ENCODE measurements at places on chromosomes 3 and 15.
A peak's percentile ranks its signal among the peaks of the same experiment; 100 is the strongest.

DNA sequence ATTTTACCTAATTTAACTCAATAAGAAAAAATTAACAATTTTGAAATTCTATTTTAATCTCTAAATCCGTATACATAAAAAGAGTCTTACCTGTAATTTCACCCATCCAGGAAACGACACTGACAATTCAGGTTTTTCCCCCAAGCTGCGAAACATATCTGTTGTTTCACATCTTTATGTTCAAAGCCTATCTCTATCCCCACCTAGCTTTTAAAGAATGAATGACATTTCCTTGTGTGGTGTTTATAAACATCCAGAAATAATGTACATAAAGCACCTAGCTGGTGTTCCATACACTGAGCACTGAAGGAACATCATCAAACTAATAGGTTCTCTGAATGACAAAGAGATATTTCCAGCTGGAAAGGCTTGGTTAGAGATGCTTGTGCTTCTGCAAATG is 867.8 kb downstream of the SQOR start:
- no peak for DNase-seq

DNA sequence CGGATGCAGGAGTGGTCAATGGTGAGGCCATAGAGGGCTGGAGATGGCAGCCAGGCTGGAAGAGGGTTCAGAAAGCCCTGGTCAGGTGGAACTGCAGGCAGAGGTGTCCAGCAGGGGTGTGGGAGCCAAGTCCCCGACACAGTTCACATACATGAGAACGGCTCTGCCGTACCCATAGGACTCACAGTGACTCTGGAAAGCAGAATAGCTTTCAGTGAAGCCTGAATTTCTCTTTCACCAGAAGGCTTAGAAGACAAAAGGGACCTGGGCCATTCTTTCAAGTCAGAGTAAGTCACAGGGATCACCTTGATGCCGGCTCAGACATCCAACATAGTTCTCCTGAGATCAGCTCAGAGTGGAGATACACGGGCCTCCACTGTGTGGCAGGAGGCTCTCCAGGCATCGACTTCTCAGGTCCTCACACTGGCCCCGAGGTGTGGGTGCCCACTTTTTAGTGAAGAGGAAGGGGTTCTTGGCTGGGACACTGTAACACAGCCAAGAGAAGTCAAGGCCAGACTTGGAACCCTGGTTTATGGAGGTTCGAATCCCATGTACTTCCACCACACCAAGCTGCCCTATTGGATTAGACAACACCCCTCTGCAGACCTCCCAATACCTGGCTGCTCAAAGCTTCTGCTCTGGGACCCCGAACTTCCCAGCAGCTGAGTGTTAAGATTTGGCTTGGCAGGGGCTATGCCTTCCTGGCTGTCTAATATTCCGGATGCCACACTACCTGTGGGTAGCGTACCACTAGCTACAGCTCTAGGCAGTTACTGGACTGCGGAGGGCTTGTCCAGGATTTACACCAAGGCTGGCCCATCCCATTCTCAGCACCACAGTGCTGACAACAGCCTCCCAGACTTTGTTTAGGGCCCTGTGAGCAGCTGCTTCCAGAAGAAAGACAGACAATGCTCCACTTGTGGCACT is 40.4 kb upstream of the RAB6B start:
- no peak for DNase-seq

GRCh38 chr15:62698646-62699045 is 343.9 kb upstream of the TPM1 start:
- DNase-seq, result no peak

DNA sequence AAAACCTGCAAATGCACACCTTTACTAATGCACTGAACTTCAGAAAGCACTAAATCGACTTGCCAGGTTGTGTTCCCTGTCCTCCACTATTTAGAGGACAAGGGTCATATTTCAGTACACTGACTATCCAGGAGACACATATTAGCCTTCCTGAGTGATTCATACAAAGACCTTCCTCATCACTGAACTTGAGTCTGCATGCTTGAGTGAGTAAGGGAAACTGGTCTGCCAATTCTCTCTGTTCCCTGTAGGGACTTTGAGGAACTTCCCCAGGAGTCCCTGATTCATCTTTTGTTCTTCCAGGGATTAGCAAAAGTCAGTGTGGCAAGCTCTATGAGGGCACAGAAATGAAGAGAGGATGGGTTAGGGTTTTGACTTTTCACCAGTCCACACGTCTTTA is 565.9 kb downstream of the PDCD6IP start:
- peak; percentile 85 for DNase-seq

DNA sequence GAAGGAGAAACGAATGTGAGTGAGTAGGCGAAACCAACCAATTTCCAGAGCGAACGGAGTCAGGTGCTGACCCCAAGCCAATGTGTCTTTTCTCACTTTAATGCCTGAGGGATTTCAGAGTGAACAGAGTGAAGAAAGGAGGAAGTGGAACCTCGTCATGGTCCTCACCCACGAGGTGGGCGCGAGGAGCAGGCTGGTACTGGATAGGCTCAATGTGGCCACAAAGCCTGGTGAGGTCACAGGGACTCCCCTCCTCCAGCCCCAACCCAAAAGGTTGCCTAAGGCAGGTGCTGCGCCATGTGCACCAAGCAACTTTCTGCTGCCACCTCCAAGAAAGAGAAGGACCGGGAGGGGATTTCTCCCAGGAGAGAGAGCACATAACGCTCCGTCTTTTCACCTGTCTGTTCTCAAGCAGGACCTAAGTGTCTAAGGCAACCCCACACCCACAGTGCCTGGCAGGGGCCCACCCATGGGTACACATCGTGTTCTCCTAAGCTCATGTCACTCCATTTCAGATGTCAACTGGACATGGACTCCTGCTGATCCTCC is 3.8 kb downstream of the NRROS start:
- DNase-seq, result peak; percentile 97

DNA sequence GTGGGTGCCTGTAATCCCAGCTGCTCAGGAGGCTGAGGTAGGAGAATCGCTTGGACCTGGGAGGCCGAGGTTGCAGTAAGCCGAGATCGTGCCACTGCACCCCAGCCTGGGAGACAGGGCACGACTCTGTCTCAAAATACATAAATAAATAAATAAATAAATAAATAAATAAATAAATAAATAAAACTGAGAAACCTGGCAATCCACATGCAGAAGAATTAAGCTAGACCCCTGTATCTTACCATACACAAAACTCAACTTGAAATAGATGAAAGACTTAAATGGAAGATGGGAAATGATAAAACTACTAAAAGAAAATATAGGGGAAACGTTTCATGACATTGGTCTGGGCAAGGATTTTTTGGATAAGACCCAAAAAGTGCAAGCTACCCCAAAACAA is 58.0 kb downstream of the ATP13A4 start:
- no peak for DNase-seq

DNA sequence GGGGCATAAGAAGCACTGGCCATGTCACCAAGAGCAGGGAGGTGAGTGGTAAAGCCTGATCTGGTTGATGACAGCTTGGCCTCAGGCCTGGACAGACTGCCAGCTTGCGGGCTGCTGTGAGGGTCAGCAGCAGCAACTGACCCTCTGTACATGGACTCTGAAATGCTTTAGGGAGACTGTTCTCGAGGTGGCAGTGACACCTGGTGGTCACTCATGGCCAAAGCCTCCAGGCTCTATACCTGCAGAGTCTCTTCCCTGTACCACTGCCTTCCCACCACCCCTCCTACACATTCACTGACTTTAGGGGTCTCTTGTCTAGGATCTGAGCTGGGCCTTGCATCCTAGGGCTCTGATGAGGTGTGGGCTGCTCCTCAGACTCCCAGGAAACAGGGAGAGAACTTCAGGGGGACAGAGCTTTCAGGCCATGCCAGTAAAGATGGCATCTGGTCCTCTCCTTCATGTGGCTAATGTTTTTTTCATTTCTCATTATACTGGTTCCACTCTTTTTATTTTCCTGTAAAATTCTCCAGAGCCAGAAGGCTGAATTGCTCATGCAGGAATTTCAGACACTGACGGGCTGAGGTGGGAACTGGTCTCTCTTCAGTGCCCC is 17.2 kb upstream of the TIMP4 start:
- DNase-seq, result peak; percentile 53

GRCh38 chr15:34160735-34161134 is 49.2 kb downstream of the KATNBL1 start:
- DNase-seq, result no peak

DNA sequence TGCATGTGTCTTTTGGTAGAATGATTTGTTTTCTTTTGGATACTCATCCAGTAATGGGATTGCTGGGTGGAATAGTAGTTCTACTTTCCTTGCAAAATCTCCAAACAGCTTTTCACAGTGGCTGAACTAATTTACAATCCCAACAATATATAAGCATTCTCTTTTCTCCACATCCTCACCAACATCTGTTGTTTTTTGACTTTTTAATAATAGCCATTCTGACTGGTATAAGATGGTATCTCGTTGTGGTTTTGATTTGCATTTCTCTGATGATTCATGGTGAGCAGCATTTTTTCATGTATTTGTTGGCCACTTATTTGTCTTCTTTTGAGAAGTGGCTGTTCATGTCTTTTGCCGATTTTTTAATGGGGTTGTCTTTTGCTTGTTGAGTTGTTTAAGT is 55.8 kb downstream of the ST8SIA2 start:
- no peak for DNase-seq

DNA sequence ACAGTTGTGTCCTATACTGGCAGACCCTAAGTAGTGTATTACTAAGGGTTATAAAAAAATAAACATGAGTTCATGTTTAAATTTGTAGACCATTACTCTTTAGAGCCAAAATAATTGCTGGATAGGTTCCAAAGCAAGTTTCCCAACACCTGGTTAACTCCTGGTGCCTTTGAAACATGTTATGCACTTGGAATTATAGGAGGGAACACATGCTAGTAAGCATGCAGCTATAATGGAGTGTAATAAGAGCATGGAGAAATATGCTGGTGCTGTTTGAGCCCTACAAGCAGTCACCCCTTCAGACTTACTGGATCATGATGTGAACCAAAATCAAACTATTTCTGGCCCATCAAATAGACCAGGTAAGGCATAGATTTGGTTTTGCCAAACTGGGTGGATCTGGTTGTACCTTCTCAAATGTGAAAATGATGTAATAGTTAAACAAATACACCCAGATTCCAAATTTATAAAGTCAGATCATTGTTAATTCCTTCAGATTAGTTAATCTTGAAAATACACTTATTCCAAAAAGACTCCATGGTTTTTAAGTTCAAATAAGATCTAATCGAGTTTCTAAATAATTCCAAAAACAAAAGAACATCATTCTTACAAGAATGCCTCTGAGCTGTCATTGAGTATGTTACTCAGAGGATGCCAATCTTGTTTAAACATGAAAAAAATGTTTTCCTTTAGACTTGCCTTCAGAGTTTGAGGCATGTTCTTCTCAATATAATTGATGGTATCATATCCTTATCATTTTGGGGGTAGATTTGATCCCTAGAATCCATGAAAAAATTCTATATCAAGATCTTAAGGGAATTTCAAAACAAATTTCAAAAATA is 69.3 kb downstream of the LRRC28 start:
- no peak for DNase-seq

DNA sequence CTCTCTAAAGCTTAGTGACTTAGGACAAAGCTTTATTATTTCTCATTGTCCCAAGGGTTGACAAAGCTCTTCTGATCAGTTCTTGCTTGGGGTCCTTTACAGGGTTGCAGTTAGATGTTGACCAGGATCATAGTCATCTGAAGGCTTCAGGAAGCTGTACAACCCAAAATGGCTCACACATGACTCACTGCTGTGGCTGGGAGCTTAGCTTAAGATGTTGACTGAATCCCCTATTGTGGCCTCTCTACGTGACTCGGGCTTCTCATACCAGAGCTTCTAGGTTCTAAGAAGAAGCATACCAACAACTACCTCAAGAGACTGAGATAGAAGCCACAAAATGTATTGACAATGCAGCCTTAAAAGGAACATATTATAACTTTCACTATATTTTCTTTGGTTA is 569.6 kb upstream of the ROBO2 start:
- no peak for DNase-seq
